ENCODE measurements at places on chromosomes 2 and 18.

- no peak for DNase-seq
These were observed 76.1 kb downstream of the EPB41L3 start for GRCh38 chr18:5467671-5468070.

- no peak for DNase-seq
These were observed 181.3 kb upstream of the TWIST2 start for GRCh38 chr2:238666543-238666942.

- DNase-seq, result no peak
These were observed 40.4 kb upstream of the MTIF2 start for GRCh38 chr2:55309446-55309845.

- no peak for DNase-seq
These were observed 37.4 kb downstream of the CHN1 start for GRCh38 chr2:174967691-174968260.

- no peak for DNase-seq
These were observed 72.3 kb upstream of the CPO start for GRCh38 chr2:206867006-206867405.

- no peak for DNase-seq
These were observed 167.6 kb downstream of the DCDC2C start for GRCh38 chr2:3871002-3871401.

GRCh38 chr2:101794141-101794540, 96.6 kb downstream of the MAP4K4 start:
- no peak for DNase-seq

DNA sequence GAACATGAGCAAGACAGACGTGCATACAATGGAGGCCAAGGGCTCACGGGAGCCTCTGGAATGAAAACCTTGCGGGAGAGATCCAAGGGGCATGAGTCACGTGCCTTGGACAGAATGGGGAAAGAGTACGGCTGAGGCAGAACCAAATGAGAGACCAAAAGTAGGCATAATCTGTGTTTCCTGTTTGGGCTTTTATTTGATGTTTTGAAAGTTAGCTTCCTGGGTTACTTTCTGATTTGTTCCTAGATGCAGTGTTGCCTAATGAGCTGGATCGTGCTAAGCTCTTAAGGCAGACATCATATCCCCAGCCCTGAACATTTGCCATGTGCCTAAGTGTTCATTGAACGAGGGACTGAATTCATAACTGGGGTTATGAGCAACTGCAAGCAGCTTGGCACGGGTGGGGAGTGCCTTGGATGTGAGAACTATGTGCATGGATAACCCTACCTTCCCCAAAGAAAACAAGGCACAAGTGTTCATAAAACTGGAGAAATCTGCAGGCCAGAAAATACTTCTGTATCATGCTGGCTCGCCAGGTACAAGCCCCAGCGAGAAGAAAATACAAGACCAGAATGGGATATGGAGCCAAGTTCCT, 60.3 kb upstream of the RPL31 start:
- DNase-seq, result no peak

GRCh38 chr2:205589479-205589878, 92.8 kb upstream of the NRP2 start:
- no peak for DNase-seq

GRCh38 chr2:146666340-146666739, 1178.5 kb upstream of the ACVR2A start:
- DNase-seq, result no peak

DNA sequence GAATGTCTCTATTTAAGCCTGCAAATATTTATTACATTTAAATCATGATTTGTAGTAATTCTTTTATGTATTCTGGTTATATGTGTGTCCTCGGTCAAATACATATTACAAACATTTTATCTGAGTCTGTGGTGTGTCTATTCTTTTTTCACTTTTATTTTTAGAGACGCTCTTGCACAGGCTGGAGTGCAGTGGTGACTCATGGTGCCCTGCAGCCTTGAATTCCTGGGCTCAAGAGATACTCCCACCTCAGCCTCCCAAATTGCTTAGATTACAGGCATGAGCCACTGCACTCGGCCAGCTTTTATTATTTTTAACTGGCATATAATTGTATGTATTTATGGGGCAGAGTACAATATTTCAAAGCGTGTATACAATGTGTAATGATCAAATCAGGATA, 47.5 kb downstream of the ARID5A start:
- no peak for DNase-seq

- DNase-seq, result no peak
These were observed 150.6 kb upstream of the EPC2 start for GRCh38 chr2:148493822-148494563.

- DNase-seq, result no peak
These were observed 70.9 kb downstream of the ZEB2 start for GRCh38 chr2:144449028-144449406.

- DNase-seq, result no peak
These were observed 27.1 kb upstream of the RPRD1A start for GRCh38 chr18:36094431-36094830.

DNA sequence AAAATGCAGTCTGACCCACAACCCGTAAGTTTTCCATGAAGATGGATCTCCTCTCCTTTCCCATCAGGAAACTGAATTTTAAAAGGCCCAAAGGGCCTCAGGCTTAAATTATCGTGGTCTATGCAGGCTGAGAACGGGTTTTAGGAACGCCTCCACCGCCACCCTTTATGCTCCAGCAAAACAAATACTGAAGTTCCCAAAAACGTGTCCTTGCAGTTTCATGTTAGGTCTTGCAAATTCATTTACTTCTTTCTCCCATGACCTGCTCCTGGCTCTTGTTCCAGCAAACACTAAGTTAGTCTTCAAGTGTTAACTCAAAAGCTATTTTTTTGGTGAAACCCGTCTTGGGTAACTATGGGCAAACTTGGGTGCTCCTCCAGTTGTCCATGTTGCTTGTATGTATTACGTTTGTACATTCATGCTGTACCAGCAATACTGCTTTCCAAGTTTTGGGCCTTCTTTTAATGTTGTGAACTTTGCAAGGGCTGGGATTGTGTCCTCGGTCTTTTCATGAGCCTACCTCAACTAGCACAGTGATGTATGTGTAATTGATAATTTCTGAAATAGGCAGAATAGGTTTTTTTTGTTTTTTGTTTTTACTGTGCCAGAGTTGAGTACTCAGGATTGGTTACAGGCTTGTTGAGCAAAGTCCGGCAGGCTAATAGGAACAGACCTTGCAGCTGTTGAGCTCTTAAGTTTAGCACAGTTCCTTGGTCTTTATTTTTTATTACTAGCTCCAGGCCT, 1.8 kb upstream of the RNF149 start:
- DNase-seq, result no peak

- DNase-seq, result no peak
These were observed 164.1 kb upstream of the FBXO11 start for GRCh38 chr2:48070415-48070814.

DNA sequence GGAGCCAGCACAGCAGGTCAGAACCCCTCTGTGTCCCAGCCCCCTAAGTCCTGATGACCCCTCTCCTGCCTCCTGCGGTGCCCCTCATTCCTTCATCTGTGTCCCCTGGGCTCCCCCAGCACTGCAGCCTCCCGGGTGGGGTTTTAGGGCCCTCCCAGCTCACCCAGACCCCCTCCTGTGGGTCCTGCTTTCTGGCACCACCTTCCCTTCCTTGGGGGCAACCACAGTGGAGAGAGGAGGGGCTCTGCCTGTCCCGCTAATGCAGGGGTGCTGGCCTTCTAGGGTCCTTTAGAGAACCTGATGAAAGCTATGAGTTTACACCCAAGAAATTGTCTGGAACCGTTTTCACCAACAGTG, 42.7 kb upstream of the ALPP start:
- no peak for DNase-seq

- DNase-seq, result no peak
These were observed 70.9 kb downstream of the NFATC1 start for GRCh38 chr18:79466591-79466990.

- DNase-seq, result no peak
These were observed 133.2 kb downstream of the CCDC148 start for GRCh38 chr2:158323381-158323780.

DNA sequence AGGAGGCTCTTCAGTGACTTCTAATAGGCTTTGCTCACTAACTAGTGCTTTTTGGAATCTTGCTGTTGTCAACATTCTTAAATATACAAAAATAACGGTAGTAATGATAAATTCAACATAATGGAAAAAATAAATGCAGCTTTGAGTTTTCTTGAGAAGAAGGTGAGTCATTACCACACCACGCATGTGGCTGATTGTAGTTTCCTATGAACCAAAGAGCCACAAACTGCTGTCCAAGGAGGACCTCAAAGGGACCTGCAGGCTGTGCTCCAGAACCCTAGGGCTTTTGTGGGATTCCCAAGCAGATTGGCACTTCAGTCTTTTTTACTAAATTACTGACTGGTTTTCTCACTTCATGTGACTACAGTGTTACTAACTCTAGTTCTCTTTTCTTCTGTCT, 66.7 kb downstream of the TPGS2 start:
- DNase-seq, result no peak

GRCh38 chr2:219335373-219335786, 2.8 kb upstream of the RESP18 start:
- no peak for DNase-seq

DNA sequence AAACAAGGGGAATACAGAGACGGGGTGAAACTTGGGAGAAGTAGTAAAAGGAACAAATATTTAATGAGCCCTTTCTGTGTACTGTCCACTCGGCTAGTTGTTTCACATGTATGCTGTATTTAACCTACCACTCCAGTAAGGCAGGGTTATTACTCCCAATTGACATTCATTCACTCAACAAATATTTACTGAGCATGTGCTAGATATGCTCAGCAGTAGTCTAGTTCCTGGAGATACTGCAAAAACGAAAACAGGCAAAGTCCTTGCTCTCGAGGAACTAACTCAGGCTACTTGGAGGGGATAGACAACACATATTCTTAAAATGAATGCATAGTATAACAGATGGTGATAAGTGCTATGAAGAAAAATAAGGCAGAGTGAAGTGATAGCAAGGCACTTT, 207.3 kb downstream of the SS18 start:
- DNase-seq, result no peak

- no peak for DNase-seq
These were observed 768 bp upstream of the CYBRD1 start for GRCh38 chr2:171521361-171522051.

- DNase-seq, result no peak
These were observed 11.3 kb downstream of the PIGN start for GRCh38 chr18:62175521-62175920.

DNA sequence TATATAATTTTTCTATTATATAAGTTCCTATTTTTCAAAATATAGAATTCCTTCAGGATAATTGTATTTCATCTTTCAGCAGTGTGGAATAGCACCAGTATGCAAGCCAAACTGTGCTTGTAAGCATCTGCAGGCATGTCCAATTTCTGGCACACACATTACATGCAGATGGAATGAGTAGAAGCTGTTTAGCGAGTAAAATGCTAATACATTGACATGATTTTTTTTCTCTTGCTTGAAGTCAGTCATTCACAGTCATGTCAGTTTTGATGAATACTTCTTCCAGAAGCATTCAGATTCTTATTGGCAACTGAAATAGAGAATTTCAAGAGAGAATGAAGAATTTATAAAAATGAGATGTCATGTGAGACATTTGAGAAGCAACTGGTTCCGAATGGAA, 109.4 kb downstream of the CERS6 start:
- no peak for DNase-seq

GRCh38 chr2:43806719-43807031, 32.0 kb downstream of the ABCG5 start:
- DNase-seq, result no peak

- DNase-seq, result no peak
These were observed 129.9 kb downstream of the TANC1 start for GRCh38 chr2:159098361-159098760.

GRCh38 chr2:86078774-86079545, 26.7 kb downstream of the POLR1A start:
- no peak for DNase-seq

GRCh38 chr2:85468096-85468703, 49.7 kb downstream of the SH2D6 start:
- no peak for DNase-seq

- DNase-seq, result no peak
These were observed 251.8 kb upstream of the DDX18 start for GRCh38 chr2:117562654-117563053.

- DNase-seq, result no peak
These were observed 834 bp downstream of the PDCL3 start for GRCh38 chr2:100563407-100564247.

DNA sequence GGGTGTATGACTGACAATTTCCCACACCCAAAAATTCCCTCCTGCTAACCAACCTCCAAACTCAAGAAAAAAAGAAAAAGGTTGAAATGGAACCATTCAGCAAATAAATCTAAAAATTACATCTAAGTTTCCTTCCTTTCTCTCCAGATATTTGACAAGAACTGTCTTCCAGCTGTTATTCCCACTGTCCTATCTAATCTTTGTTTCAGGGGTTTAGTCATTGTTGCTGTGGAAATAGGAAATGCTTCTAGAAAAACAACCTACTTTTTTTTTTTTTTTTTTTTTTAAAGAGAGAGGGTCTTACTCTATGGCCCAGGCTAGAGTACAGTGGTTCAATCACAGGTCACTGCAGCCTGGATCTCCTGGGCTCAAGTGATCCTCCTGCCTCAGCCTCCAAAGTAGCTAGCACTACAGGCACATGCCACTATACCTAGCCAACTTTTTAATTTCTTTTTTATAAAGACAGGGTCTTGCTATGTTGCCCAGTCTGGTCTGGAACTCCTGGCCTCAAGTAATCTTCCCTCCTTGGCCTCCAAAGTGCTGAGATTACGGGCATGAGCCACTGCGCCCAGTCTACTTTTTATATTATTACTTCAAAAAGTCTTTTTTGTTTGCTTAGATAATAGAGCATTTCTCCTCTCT, 88.1 kb downstream of the ITSN2 start:
- no peak for DNase-seq

GRCh38 chr2:201208563-201209252, 25.8 kb downstream of the CASP10 start:
- no peak for DNase-seq

GRCh38 chr2:175318542-175318941, 137.0 kb upstream of the ATP5MC3 start:
- DNase-seq, result no peak

DNA sequence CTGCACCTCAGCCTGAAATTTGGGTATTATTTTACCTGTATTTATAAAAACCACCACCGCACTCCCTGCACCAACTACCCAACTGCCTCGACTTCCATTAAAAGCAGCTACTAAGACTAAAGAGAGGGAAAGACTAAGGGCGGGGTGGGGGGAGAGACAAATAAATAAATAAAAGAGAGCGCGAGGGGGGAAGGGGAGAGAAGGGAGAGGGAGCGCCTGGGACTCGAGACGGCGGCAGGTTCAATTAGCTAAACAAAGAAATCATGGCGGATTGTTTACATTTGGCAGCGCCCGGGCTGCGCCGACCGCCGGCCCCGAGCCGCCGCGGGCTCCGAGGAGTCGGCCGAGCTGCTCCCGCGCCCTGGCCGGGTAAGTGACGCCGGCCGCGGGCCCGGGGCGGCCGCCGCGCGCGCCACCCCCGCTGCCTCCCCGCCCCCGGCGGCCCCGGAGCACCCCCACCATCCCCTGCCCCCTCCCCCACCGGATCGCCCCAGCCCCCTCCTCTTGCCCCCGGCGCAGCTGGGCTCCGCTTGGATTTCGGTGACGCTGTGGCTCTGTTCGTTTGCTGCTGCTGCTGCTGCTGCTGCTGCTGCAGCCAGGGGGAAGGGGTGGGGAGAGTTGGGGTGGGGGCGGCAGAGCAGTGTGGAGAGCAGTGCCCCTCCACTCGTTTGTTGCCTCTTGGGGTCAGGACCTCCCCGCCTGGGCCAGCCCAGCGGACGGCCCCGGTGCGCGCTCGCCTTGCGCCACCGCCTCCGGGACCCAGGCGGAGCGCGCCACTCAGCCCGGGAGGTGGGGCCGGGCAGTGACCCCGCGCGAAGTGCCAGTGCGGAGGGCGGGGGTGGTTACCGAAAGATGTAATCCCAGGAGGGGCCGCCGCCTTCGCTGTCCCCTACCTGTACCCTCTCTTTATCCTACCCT, 187.2 kb upstream of the FANCL start:
- no peak for DNase-seq

GRCh38 chr2:177604271-177605065, 211.9 kb downstream of the AGPS start:
- DNase-seq, result no peak
